ENCODE measurements at places on chromosomes 16 and 17. TPM values are rescaled to one million over a fixed set of nuclear protein-coding genes. Genes with fewer than 3 reads are reported as not detected.

GRCh38 chr17:15343749-15344148 is 2.4 kb upstream of the TEKT3 start:
- no peak overlapping the region for H3K4me3 ChIP-seq
- H3K36me3 ChIP-seq, result no peaks in the 10 kb centered on the region
- H3K27ac ChIP-seq, result no peak overlapping the region
- no peak for DNase-seq

- no peak overlapping the region for H3K27ac ChIP-seq
- no peak overlapping the region for H3K4me3 ChIP-seq
- no peaks in the 10 kb centered on the region for H3K27me3 ChIP-seq
- H3K36me3 ChIP-seq, result no peaks in the 10 kb centered on the region
Measured at GRCh38 chr17:55743103-55743679, 7.7 kb upstream of the PCTP start.

The KRT33B gene
- total RNA-seq, result not detected

The FOXN1 gene
- total RNA-seq, result not detected
